ENCODE measurements at places on chromosomes 6 and 20. TPM values are rescaled to one million over a fixed set of nuclear protein-coding genes. Genes with fewer than 3 reads are reported as not detected.

Gene CCN6
- polyA plus RNA-seq, result 0.48 TPM

Gene SSTR4
- not detected for polyA plus RNA-seq

Gene FNDC11
- 0.15 TPM for polyA plus RNA-seq

Gene CRISP3
- not detected for polyA plus RNA-seq

Gene TNNC2
- polyA plus RNA-seq, result 0.83 TPM

Gene DNAH8
- not detected for polyA plus RNA-seq

Gene PLN
- polyA plus RNA-seq, result 0.49 TPM

Gene ADAT2
- 3.7 TPM for polyA plus RNA-seq

Data from GM23248 (cell line).